ENCODE measurements at places on chromosomes 5 and 9. TPM values are rescaled to one million over a fixed set of nuclear protein-coding genes. Genes with fewer than 3 reads are reported as not detected.

DNA sequence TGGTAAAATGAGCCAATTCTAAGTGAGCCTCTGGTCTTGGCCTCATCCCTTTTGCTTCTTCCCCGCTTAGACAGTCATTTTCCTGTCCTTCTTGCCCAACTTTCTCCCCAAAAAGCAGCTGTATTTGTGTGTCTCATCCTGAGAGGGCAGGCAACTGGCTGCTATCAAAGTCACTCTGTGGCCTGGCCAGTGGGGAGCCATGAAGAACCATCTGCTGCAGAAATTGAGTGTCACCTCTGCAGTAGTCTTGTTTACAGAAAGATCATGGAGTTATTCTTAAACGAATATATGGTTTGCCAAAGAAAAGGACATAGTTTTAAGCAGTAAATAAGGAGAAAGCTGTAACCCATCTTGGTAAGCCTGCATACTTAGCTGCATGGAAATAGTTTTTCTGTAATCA, 233.6 kb upstream of the ELAVL2 start:
- no peak for DNase-seq

DNA sequence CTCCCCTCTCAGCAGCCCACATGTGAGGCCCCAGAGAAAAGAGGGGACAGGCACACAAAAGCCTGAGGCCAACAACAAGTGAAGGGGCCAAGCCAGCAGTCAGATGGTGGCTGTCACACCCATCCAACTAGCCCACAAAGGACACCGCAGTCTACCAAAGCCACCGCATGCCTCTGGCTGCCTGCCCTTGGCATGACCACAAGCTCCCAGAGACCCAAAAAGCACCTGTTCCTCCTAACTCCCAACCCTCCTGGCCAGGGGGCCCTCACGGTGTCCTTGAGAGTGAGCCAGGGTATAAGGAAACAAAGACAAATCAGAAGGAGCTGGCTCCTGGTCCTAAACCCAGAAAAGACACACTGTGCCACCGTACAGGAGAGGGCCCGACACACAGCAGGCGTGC, 77.8 kb upstream of the LRRTM2 start:
- DNase-seq: no peak

DNA sequence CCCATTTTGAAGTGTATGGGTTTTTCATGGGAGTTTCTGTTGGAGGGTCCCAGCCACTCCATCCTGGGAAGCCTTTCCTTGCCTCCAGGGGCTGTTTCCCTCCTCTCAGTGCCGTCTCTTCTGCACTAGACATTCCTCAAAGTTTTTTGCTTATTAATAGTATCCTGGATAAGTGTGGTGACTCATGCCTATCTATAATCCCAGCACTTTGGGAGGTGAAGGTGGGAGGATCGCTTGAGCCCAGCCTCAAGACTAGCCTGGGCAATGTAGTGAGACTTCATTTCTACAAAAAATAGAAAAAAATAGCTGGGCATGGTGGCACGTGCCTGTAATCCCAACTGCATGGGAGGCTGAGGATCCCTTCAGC, 43.1 kb downstream of the RALGPS1 start:
- no peak for DNase-seq

- no peak for DNase-seq
Measured at GRCh38 chr9:136531186-136531903, 14.5 kb downstream of the NOTCH1 start.

- DNase-seq: no peak
Measured at GRCh38 chr5:124654418-124654817, 92.0 kb downstream of the ZNF608 start.

SEMA4D gene
- 49.2 TPM for total RNA-seq

WWC1 gene
- 18.4 TPM for total RNA-seq

DNA sequence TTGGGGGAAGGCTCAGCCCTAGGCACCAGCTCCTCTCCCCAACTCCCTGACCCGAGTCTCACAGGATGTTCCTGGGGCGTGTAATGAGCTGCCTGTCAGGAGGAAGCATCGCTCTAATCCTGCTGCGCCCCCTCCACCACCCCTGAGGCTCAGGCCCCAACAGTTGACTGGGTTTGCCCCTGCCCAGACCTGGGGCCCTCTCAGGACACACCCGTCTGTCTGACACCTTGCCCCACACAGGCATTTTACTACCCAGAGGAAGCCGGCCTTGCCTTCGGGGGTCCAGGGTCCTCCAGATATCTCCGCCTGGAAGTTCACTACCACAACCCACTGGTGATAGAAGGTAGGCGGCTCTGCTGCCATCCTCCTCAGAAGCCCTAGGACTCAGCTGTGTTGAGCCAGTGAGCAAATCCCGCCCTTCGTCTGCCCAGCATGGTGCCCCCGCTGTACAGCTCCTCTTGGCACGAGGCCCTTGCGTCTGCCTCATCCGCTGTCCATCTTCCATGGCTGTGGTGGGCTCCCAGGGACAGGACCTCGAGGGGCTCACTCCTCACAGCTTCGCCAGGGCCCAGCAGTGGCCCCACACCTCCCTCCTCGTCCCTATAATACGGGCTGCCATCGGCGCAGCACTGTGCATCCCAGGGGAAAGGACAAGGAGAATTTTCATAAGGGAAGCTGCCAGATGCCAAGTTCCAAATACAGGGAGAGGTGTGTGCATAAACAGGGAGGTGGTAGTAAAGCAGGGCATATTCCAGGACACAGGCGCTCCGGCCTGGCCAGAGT, 8.0 kb downstream of the DBH start:
- DNase-seq: no peak

PDZD2 gene
- 2.9 TPM for total RNA-seq

FAM170A gene
- not detected for total RNA-seq

GRCh38 chr5:152104211-152104610, 179.6 kb upstream of the GLRA1 start:
- DNase-seq: no peak

GRCh38 chr5:125411744-125412560, 665.5 kb upstream of the ZNF608 start:
- DNase-seq: peak; percentile 80

DNA sequence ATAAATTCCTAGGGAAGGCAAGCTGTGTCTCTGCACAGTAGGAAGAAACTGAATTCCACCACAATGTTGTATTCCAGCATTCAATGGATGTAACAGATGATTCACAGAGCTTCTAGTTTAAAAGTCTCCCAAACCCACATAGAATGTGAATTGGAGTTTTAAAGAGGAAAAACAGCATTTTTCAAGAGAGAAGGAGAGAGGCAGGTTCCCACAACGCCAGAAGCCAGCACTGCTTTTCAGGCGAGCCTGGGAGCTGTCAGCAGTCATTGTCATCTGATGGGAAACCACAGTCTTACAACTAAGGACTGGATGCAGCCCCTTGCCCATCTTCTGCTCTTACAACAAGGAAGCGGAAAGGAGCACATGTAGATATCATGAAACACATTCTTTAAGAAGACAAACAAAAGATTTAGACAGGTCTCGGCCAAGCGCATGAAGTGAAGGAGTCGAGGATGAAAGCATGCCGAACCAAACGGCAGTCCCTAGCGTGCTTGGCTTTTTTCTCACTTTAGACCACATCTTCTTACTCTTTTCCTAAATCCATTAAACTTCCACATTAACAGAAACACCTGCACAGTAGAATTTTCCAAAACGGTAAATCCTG, 638 bp downstream of the DIRAS2 start:
- DNase-seq: peak; percentile 60

DNA sequence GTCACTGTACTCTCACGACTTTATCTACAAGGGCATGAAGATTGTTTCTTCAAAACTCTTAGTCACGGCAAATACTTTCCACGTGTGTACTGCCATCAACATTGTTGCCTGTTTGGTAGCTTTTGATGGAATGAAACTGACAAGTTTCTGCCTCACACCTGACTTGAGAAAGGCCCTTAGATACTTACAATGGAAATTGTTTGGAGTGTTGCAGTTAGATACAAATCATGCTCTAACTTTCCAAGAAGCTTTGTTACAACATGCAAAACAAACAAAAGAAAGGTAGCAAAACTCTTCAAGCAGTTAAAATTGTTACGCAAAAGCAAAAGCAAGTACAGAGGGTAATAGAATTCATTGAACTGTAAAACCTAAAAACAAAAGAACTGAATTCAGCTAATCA, 91.1 kb upstream of the TLE4 start:
- no peak for DNase-seq

SLC6A19 gene
- 0.09 TPM for total RNA-seq

DNA sequence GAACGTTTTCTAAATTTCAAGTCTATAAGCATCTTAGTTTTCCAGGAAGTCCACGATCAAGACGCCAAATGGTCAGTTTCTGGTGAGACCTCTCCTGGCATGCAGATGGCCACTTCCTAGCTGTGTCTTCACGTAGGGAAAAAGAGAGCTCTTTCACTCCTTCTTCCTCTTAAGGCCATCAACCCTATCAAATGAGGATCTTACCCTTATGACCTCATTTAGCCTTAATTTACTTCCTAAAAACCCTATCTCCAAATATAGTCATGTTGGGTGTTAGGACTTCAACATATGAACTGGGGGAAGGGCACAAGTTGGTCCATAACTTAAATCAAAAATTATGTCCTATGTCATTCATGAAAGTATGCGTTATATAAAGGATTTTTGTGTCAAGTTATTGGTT, 229.5 kb downstream of the ARL15 start:
- DNase-seq: no peak

DNA sequence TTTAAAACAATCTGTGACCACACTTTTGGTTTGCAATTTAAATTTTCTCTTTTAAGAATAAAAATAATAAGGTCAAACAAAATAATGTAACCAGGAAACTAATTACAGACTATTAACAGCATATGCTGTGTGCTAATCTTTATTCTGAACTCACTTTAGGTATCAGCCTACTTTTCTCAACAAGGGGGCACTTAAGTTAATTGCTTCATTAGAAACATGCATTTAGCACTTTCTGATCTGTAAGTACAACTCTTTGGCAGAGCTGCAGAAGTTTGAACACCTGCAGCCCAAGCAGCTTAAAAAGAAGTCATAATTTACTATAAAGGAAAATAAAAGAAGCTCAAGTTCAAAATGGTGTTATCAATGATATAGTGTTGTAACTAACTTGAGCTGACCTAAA, 21.7 kb downstream of the XRCC4 start:
- DNase-seq: no peak

- no peak for DNase-seq
Measured at GRCh38 chr9:35277628-35278359, 116.0 kb downstream of the UNC13B start.

- peak; percentile 88 for DNase-seq
Measured at GRCh38 chr9:37747271-37747753, 6.3 kb upstream of the TRMT10B start.

GRCh38 chr9:33082128-33082527, 5.7 kb upstream of the SMU1 start:
- DNase-seq: no peak

GRCh38 chr5:37543216-37543615, 164.1 kb downstream of the WDR70 start:
- no peak for DNase-seq

DNA sequence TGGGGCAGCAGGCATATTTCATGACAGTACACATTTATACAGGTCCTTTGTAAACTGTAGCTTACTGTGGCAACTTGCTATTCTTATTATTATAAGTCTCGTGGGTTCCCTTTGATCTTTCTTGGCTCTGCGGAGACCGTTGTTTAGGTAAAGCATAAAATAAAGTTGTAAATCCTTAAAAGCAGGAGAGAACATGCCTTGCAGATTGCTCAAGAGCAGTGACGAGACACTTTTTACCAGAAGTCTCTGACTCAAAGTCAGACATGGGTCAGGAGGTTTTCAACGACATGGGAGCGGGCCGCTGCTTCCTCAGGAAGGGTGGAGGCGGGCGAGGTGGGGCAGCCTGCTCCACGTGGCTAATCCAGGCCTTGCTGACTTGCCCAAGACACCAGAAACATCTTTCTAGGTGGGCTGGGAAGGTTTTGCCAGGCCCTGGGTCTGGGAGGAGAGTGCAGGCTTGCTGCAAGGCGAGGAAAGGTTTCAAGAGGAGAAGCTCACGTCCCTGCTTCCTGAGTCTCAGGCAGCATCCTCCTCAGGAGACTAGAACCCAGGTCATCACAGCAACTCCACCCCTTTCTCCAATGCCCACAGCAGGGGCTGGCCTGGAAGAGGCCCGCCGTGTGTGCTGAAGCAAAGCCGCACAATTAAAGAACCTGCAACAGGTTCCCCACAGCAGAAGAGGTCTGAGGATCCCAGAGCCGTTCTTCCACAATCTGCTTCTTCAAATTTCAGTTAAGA, 6.5 kb downstream of the TBC1D2 start:
- no peak for DNase-seq

GRCh38 chr5:122093415-122094180, 15.5 kb upstream of the LOX start:
- no peak for DNase-seq

- no peak for DNase-seq
Measured at GRCh38 chr9:2023532-2023931, 8.4 kb downstream of the SMARCA2 start.

DNA sequence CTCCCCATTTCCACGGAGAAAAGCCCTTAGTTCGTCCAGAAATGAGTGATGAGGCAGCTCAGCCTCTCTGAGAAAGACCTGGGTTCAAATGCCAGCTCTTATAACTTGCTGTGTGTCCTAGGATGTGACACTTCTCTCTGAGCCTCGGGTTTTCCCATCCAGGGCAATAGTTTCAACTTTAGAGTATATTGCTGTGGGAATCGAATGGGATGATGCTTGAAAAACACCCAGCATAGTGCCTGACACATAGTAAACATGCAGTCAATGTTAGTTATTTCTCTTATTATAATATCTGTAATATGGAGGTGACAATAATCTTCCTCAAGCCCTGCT, 430 bp upstream of the MAPKAP1 start:
- no peak for DNase-seq

PDLIM4 gene
- total RNA-seq: 9.0 TPM

GRCh38 chr5:93741136-93741811, at the start of gene POU5F2:
Gene POU5F2, minus strand, starts transcription at chr5:93741600. Its CDS starts 37 bp downstream, at chr5:93741563.
- DNase-seq: peak; percentile 72

DNA sequence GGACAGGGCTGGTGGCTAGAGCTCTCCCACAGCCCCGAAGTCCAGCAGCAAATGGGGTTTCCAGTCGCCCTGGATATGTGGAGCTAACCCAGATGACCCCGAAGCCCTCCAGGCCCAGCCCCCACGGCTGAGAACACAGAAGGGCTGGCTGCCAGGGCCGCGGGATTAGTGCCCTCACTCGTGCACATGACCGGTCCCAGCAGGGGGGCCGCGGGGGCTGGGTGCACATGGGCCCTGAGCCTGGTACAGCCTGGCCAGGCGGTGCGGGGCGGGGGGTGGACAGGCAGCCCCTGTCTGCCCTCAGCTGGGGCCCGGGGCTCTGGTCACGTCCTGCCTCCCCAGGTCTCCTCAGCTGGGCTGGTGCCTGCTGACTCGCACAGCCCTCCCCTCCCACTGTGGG, 5.9 kb downstream of the SSNA1 start:
- no peak for DNase-seq

GRCh38 chr5:115374057-115374775, 77.8 kb upstream of the CCDC112 start:
- no peak for DNase-seq

GFPT2 gene
- 22.6 TPM for total RNA-seq

DNA sequence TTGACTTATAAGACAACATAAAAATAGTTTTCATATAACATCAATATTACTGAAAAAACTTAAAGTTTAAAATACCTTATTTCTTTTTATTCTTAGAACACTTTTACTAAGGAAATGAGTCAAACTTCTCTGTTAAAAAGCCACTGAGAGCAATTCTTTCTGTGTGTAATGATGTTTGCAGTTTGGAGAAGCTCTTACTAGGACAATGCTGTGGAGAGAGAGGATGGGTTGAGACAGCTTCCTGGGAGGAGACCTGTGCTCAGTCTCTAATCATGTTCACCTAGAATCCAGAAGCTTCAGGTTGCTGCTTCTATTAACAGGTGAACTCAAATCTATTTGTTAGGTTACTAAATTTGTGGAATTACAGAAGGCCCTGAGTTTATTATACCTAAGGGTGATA, 198.5 kb downstream of the DNAH5 start:
- DNase-seq: no peak

GRCh38 chr9:84811072-84811750, 141.7 kb downstream of the NTRK2 start:
- no peak for DNase-seq

- DNase-seq: no peak
Measured at GRCh38 chr9:79592726-79593493, 21.1 kb downstream of the TLE4 start.

Measured in endodermal cell (in vitro differentiated cells).